ENCODE measurements at places on chromosomes 13 and 19.

GRCh38 chr19:27748551-27749152 is 1464.3 kb downstream of the UQCRFS1 start:
- no peak for DNase-seq

- DNase-seq = no peak
Measured at GRCh38 chr13:85436029-85436428, 363.2 kb downstream of the SLITRK6 start.

- no peak for DNase-seq
Measured at GRCh38 chr13:19601749-19602725, 31.4 kb upstream of the MPHOSPH8 start.

GRCh38 chr13:37225414-37226070 is 120.1 kb upstream of the CSNK1A1L start:
- DNase-seq = no peak

DNA sequence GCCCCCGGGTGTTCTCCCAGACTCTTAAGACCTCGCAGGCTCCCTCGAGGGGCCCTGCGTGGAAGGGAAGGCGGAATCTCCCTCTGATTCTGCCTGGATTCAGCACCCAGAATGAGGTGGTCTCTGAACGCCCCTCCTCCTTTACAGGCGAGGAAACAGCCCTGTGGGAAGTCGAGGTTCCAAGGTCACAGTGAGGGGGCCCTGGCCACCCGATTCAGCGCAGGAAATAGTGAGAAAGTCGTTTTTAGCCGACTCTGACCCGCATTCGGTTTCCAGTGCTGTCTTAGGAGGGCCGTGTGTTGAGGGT is 1.1 kb downstream of the BSG start:
- DNase-seq = no peak

- DNase-seq = no peak
Measured at GRCh38 chr13:44768239-44768638, 192.1 kb upstream of the TSC22D1 start.

- no peak for DNase-seq
Measured at GRCh38 chr13:21060338-21061028, 903 bp downstream of the LATS2 start.

GRCh38 chr13:59677966-59678814 is 485.5 kb downstream of the DIAPH3 start:
- no peak for DNase-seq

DNA sequence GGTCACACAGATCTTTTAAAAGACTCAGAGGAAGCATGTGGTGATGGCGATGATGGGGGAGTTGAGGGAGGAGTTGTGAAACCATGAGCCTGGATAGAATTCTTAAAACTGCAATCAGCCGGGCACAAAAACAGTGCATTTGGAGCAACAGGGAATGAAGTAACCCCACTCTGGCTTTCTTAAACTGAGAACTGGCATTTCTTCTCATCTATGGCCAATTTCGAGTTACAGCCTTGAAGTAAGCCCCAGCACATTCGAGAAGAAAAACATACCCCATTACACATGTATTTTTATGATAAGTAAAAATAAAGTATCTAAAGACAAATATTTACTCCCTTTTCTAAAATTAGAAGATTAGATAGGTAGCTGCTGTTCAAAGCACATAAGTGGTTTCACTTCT is 70.1 kb downstream of the DCLK1 start:
- no peak for DNase-seq

All from NCI-H1436 treated with DMSO at 0.1 percent for 48 hours (cell line).